Cerebellar nuclear complex (tissue), 1 donor: ENCODE measurements at places on chromosomes 16 and 17.

DNA sequence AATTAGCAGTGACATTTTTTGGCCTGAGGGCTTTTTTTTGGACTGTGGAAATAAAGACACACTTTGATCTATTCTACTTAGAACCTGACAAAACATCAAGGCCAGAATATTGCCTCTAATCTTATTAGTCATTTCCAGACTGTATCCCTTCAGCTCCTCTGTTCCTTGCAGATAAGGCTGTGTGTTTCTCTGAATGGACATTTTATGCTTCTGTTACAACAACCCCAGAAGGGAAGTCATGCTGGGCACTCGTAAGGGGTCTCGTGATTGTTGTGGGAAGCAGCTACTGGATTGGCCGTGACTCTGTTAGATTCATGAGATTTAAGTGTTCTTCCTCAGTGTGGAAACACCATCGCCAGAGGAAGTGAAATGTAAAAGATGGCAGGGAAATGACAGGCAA, 31.6 kb upstream of the HS3ST2 start:
- DNase-seq, result no peak

- DNase-seq, result no peak
These were observed 20.8 kb downstream of the ZNHIT3 start for GRCh38 chr17:36507266-36507665.

GRCh38 chr17:35218915-35219314, 24.0 kb upstream of the SLFN5 start:
- no peak for DNase-seq

DNA sequence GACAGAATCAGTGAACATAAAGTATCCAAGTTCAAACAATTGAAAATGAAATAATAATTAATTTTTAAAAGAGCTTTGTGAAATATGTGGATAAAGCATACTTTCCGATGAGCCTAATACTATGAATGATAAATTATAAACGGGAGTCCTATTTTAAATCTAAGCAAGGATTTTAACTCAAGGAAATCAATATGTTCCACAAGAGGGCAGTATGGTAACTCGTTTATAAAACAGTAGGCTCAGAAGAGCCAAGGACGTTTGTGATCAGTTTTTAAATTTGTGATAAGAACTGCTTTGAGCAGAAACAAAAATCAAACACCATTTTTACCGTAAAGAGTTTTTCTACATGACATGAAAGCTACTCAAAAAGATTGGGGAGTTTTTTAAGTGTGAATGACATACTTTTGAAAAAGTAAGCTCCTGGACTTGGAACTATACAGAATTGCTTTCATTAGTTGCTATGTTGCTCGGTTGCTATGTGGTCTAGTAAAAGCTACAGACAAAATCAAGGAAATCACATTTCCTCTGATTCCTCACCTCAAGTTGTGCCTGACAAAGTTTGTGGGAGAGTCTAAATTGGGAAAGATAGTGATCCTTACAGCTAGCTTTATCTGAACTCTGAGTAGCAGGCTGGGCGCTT, 11.8 kb upstream of the TEKT1 start:
- no peak for DNase-seq

DNA sequence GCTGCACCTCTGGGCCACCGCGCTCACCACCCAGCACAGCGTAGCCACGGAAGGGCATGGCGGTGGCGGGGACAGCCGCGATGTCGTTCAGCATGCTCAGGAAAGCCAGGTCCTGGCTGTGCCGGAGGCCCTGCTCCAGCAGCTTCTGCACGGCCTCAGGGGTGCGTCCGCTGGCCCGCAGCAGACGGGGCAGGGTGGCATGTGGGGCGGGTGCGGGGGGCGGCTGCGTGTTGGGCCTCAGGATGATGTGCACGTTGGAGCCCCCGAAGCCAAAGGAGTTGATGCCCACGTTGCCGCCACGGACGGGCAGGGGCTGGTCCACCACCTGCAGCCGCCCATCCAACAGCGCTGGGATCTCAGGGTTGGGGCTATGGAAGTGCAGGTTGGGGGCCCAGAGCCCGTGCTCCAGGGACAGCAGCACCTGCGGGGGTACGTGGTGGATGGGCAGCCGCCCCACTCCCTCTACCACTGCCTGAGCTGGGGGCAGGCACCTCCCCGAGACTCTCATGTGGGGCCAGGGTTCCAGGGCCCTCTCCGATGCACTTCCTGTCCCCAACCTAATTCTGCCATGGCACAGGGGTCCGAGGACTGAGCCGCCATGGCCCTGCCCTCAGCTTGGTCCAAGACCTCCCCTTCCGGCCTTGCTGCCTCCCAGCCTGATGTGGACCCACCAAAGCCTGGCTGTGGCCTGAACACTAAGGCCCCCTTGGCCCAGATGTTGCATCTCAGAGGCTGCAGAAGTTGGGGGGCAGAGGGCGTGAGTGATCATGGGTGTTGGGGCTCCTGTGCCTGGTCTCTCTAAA, 6.6 kb downstream of the FASN start:
- no peak for DNase-seq

GRCh38 chr16:88999457-89000206, 22.6 kb upstream of the CBFA2T3 start:
- DNase-seq, result no peak

DNA sequence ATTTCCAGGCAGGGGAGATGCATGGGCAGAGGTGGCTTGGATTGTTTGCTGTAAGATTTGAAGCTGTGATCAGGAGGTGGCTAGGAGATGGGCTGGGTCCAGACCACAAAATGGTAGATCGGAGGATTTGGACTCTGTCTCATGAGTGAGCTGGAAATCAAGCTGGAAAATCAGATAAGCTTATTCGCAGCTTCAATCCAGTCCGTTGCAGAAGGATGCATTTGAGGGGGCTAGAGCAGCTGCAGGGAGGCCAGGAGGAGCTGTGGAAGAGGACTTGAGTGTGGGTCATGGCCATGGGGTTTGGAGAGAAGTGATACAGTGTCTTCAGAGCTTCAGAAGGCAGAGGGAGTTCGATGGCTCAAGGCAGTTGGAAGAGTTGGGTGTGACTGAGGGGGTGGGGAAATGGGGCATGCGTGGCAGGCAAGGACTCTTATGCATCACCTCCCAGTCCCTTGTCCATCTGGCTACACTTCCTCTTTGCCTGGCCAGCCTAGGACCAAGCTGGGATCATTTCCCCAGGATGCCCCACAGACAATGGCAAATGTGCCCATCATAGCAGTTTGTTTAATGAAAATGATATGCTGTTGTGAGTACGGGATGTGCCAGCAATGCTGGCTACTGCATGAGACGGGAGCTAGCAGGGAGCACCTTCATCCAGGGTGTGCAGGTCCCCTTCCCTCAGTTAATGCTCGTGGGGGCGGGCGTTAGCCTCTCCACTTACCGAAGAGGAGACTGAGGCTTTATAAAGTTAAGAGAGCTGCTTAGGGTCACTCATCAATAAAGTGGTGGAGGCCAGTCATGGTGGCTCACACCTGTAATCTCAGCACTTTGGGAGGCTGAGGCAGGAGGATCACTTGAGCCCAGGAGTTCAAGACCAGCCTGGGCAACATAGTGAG, 20.6 kb downstream of the QPRT start:
- no peak for DNase-seq

- DNase-seq, result no peak
These were observed 41.0 kb downstream of the MRPS23 start for GRCh38 chr17:57808882-57809281.

- no peak for DNase-seq
These were observed 4.6 kb downstream of the C16orf78 start for GRCh38 chr16:49378238-49378637.

DNA sequence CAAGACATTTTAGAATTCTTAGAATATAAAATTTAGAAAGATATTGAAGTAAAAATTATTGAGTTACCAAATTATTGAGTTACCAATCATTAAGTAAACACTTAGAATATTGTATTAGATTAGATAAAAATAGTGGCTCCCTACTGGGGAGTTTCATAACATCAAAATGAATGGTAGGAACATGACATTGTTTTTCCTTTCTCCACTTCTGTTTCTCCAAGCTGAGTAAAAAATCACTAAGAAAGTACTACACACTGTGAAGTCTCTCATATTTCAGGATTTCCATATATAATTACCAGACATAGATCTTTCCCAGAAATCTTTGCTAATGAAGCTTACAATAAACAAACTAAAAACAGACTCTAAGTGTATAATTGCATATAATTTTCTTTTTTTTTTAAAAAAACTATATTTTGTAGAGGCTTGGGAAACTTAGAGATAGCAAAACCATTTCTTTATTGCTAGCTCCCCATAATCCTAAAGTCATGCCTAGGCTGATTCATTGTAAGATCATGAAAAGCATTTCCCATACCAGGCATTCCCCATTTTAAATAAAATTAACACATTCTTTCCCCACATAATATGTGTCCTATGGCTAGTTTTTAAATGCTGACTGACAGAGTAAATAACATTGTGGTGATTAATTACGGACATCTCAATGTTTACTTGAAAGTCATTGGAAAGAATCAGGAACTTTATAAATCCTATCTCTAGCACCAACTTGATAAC, 1408.7 kb upstream of the GOT2 start:
- no peak for DNase-seq

GRCh38 chr16:84617041-84617790, 662 bp downstream of the COTL1 start:
- DNase-seq, result peak; percentile 13

GRCh38 chr16:56087626-56088025, 103.7 kb upstream of the GNAO1 start:
- no peak for DNase-seq

DNA sequence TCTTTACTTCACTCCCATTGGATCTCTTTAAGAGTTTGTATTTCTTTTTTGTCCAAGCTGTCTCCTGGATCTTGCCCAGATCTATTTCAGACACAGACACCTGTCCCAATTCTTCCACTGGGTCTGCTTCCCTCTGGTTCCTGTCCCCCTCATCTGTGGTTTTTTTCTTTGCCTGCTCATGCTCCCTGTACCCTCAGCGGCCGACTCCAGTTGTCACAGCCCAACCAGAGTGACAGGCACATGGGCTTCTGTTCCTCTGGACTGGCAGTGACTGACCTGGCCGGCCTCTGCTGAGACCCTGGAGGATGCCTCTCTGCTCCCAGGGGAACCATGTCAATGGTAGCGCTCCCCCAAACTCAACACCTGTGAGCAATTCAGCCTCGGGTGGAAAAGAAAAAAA, 142.6 kb downstream of the WSCD1 start:
- DNase-seq, result no peak

DNA sequence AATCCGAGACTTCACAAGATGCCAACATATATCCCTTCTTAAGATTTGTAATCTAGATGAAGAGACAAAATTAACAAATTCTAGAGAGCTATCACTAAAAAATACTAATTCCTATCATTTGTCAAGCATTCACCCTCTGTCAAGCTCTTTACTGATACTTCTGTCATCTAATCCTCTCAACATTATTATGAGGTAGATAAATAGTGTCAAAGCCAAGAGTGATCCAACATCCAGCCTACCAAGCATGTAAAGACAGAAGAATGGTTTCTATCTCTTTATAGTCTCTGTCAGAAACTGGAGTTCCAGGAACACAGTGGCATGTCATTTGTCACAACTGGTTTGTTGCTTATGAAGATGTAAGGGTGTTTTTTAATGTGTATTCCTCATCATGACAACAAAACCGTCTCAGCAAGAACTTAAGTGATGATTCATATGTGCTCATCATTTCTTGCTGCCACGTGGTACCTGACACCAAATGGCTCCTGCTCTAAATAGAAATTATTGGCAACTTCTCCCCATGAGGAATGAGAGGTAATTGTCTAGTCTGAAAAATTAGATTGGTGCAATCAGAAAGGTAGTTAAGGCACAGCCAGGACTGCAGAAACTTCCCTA, 196.8 kb downstream of the TOX3 start:
- no peak for DNase-seq

DNA sequence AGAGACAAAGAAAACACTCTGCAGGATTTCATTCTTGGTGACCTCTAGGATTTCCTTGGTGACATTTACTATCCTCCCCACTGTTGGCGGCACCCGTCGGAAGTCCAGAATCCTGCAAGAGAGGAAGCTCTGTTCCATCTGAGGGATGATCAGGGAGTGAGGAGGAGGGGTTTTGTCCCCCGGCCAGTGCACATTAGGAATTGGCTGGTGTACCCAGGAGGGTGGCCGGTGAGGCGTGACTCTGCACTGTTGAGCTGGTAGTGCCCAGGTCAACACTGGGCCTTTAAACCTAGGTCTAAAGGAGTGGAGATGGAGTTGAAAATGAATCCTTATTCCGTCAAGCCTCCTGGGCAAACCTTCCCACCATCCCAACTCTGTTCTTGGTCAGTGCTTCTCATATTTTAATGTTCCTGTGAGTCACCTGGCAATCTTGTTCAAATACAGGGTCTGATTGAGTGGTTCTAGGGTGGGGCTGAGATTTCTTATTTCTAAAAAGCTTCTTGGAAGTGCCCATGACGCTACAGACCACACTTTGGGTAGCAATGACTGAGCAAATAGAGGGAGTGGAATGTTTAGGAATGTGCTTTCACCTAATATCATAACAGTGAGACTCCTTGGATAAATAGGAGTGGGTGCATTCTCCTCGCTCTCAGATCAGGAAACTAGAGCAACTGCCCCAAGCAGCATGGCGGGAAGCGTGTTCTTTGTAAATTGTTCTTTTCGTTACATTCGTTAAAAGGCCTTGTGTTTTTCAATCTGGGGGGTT, 30.7 kb downstream of the PRKAR1A start:
- no peak for DNase-seq

- DNase-seq, result no peak
These were observed 178.9 kb downstream of the TMEM132E start for GRCh38 chr17:34758316-34758715.

DNA sequence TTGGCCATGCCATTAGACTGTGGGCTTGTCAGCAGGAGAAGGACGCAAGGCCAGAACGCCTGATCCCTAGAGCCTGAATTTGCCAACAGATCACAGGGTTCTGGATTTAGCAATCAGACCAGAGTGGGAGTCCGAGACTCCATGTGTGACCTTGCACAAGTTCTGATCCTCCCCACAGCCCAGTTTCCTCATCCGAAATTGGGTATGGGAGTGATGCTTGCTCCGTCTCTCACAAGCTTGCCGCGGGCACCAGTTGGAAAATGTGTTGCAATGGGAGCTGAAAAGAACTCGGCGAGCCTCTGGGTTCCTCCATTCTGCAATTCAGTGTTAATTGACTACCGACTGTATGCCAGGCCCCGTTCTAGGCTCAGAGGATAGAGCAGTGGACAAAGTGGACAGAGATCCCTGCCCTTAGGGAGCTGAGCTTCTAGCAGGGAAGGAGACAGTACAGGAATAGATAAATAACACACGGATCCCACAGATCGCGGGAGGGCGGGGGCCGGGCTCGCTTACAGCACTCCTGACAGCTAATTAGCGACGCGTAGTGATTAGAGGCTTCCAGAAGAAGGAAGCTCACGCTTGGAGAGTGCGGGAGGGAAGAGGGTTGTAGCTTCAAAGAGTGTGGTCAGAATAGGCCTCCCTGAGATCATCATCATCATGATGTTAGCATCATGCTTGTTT, 150.4 kb upstream of the CIBAR2 start:
- DNase-seq, result no peak

DNA sequence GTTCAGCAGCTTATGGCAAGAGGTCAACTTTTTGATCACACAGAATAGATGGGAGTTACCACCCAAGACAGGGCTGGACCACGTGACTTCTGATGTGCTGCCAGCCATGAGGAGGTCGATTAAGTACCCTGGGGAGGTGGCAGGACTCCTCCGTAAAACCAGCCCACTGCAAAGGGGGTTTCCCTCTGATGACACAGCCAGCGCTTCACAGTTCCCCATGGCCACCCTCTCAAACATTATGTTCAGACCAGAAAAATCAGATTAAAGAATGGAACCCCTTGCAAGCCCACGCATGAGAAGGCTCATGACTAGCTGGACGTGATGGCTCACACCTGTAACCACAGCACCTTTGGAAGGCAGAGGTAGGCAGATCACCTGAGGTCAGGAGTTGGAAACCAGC, 222.9 kb downstream of the CPPED1 start:
- no peak for DNase-seq

- DNase-seq, result no peak
These were observed 331.3 kb downstream of the SEC14L1 start for GRCh38 chr17:77471984-77472461.
